Stomach (tissue), 19 donors: ENCODE measurements at places on chromosomes 2 and 18. TPM values are rescaled to one million over a fixed set of nuclear protein-coding genes. Genes with fewer than 3 reads are reported as not detected.

The STPG4 gene
- total RNA-seq, result not detected

- DNase-seq, result no peak
Observed at GRCh38 chr2:9790702-9791225, 52.5 kb upstream of the TAF1B start.

- no peak for DNase-seq
Observed at GRCh38 chr2:182784777-182785176, 68.7 kb downstream of the DNAJC10 start.

GRCh38 chr2:165471349-165471950 is 2.0 kb downstream of the CSRNP3 start:
- no peak for DNase-seq

DNA sequence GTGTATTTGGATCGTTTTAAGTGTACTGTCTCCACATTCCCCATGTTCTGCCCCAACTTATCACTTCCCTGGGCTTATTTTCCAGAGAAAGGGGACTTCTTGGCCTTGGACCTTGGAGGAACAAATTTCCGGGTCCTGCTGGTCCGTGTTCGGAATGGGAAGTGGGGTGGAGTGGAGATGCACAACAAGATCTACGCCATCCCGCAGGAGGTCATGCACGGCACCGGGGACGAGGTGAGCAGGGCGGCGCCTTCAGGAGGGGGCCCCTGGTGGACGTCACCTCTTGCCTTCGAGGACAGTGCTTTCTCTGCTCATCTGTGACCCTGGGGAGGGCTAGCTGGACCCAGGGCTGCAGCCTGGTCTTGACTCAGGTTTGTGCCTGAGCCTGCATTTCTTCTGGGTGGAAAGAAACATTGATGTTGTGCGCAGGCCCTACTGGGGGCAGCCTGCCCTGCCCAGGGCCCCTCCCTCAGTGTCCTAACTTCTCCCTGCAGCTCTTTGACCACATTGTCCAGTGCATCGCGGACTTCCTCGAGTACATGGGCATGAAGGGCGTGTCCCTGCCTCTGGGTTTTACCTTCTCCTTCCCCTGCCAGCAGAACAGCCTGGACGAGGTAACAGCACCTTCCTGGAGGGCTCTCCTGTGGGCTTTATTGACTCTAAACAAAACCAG is 47.8 kb downstream of the HK2 start:
- DNase-seq, result no peak

DNA sequence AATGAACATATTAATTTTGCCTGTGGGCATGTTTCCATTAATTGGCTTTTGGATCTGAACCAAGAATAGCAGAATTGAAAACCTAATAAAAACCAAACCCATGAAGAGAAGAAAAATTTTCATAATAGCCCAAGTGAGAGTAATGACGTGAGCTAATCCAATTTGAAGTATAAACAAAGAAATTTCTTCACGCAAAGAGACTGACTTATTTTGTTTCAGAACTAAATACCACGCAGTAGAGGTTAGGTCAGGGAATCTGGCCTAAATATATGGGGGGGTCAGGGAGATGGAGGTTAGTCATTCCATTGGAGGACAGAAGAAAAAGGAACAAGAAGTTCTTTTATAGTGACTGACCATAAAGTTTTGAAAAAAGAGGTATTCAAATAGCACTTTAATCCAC is 94.1 kb upstream of the CYP1B1 start:
- no peak for DNase-seq

DNA sequence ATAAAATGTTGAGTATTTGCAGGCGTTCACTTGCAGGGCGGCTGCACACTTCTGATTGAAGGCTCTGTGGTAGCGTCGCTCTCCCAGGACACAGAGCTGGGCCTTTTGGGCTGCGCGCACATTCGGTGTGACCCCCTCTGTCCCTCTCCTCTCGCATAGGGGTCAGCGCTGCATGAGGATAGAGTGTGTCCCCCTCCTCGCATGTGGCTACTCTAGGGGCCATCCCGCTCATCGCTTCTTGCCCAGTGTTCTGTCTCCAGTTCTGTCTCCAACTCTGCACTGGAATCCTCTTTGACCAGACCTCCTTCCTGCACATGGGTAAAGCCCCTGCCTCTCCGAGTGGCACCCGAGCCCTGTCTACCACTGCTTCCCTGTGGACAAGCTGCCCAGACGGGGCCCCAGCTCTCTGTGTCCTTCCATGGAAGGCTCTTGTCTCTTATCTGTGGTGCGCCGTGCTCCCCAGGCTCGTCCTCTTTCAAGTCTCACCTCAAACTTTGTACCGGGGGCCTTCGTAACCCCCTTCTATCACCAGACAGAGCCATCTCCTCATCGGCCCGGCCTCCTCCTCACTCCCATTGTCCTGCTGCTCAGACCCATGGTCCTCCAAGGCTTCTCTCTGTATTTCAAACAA is 278.0 kb upstream of the HDAC4 start:
- no peak for DNase-seq

The SOWAHC gene
- 10.7 TPM for total RNA-seq

The NMUR1 gene
- not detected for total RNA-seq

The GNAL gene
- total RNA-seq, result under 0.01 TPM

DNA sequence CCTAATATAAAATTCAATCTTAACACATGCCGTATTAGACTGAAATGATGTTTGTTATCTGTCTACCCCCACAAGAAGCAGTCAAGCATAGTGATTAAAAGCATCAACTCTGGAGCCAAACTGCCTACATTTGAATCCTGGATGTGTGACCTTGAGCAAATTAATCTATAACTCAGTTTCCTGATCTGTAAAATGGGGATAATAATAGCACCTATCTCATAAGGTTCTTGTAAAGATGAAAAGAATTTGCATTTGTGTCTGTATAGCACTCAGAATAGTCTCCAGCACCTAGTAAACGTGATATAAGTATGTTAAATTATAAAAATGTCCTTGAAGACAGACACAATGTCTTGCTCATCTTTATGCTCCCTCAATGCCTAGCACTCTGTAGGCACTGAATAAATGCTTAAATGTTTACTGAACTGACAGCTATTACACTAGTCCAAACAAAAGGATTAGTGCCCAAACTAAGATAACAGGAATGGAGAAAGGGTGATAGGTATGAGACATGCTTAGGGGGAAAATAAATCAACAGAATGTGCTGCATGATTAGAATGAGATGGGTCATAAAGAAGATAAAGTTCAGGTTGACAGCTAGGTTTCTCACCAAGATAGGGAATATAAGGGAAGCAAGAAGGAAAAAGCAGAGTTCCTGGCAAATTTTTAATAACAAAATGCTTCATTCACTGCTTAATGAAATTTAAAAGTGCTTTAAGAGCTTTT is 180.6 kb downstream of the ATAD2B start:
- DNase-seq, result no peak
